ENCODE measurements at places on chromosomes 1 and 21. TPM values are rescaled to one million over a fixed set of nuclear protein-coding genes. Genes with fewer than 3 reads are reported as not detected.

- DNase-seq, result no peak
Measured at GRCh38 chr1:53011175-53011574, 50.8 kb upstream of the PODN start.

DNA sequence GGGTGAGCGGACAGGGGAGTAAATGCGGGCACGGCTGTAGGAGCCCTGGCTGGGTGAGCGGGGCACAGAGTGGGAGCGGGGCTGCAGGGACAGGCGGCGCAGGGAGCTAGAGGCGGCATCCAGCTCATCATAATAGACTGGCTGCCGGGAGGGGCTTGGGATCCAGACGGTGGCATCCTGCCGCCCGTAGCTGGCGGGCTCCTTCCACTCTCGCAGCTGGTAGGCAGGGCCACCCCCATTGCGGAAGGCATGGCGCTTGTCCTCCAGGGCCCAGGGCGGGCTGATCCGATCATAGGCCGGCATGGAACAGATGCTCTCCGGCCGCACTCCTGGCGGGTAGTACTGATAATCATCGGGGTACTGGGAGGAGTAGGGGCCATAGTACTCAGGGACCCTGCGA is 43.7 kb upstream of the GOLT1A start:
- no peak for DNase-seq

DNA sequence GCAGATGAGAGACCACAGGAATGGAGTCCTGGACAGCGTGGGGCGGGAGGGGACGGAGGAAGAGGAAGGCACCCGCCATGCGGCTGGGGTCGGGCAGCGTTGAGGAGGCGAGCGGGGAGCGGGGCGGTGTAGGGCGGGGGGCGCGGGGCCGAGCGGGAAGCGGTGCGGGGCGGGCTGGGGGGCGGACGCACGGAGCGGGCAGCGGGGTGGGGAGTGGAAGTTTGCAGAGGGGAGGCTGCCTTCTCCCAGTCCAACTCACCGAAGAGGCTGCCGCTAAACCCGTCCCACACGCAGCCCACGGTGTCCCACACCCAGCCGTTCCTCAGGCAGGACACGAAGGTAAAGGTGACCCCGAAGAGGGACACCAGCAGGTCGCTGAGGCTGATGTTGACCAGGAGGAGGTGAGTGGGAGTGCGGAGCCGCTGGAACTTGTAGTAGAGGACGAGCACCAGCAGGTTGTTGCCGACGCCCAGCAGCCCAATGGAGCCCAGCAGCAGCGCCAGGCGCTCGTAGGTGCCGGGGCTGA is 483 bp downstream of the CHML start:
- peak; percentile 25 for DNase-seq

DNA sequence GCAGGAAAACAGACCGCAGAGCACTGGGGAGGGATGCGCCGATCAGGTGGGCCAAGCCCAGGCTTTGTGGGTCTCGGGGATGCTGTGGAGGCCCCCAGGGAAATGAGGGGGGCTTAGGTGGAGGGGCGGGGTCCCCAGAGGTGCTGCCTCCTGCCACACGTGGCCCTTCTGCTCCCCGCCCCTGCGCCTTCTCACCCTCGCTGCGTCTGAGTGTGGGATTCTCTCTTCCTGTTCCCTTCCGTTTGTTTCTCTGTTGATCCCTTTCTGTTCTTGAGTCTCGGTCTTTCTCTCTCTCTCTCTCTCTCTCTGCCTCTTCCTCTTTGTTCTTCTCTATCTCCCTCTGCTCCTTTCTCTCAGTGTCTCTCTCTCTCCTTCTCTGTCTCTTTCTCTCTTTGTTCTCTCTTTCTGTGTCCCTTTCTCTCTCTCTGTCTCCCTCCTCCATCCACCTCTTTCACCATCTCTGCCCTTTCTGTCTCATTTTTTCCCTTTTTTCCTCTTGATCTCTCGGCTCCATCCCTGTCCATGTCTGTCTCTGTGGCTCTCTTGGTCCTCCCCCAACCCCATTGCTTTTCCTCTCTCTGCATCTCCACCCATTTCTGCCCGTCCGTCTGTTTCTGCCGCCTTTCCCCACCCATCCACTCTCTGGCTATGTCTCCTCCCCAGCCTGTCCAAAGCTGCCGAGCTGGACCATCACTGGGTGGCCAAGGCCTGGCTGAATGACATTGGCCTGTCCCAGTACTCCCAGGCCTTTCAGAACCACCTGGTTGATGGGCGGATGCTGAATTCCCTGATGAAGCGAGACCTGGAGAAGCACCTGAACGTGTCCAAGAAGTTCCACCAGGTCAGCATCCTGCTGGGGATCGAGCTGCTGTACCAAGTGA is 52.4 kb upstream of the TMEM51 start:
- DNase-seq, result no peak

GRCh38 chr1:183604815-183605214 is 14.6 kb upstream of the NCF2 start:
- no peak for DNase-seq

GRCh38 chr1:64898107-64898861 is 68.1 kb downstream of the JAK1 start:
- DNase-seq, result peak; percentile 88

DNA sequence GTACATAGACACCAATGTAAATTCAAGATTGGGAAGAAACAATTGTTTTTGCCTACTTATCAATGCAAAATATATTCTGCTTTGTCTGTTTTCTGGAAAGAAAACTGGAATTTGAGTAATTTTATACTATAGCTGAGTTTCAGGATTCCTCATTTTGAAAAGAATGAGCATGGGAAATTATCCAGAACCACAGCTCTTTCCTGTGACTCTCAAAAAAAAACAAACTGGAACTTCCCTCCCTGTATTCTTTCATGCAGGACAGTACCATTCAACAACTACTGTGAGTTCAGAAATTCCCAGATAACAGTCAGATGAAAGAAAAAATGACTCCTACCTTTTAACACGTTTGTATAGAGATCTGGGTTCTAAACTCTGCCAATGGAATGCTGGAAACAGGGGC is 372.4 kb downstream of the TGFB2 start:
- no peak for DNase-seq

DNA sequence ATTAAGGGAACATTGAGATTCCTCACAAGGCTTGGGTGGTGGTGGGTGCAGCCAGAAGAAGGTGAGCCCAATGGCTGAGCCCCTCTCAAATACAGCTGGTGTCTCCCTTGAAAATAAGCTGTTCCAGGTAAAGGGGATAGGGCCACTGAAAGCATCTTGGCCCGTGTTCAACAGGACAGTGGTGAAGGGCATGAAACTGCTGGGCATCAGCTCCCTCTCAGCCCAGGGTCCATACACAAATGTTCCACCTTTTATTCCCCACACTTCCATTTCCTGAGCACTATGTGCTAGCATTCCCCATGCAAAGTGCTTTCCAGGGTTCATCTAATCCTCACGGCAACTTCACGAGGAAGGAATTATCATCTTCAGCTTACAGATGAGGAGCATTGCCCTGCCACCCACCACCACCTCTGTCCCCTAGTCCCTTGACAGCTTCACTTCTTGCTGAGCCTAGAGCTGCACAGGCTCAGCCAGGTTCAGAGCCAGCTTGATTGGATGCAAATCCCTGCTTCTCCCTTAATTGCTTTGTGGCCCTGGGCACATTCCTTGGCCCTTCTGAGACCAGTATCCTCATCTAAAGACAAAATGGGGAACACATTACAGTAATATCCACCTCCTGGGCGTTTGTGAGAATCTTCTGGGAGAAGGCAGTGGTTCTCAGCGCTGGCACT is 9.6 kb downstream of the TAGLN2 start:
- DNase-seq, result no peak

SH2D1B gene
- 0.12 TPM for total RNA-seq

C1orf210 gene
- total RNA-seq, result 47.9 TPM

FBXO2 gene
- 22.0 TPM for total RNA-seq

NR0B2 gene
- total RNA-seq, result 98.9 TPM

All from mucosa of gallbladder (tissue), 1 donor.